Stimulated activated CD4-positive, alpha-beta T cell treated with anti-CD3 and anti-CD28 coated beads, TNF-alpha, amount 100 ng/mL, for 48 hours (primary cell): ENCODE measurements at places on chromosomes 16 and 17.
A peak's percentile ranks its signal among the peaks of the same experiment; 100 is the strongest.

- DNase-seq, result peak; percentile 72
Observed at GRCh38 chr17:7136266-7136877, 21.8 kb upstream of the ASGR2 start.

GRCh38 chr16:52573365-52574299 lies 26.7 kb upstream of the TOX3 start:
- no peak for DNase-seq

DNA sequence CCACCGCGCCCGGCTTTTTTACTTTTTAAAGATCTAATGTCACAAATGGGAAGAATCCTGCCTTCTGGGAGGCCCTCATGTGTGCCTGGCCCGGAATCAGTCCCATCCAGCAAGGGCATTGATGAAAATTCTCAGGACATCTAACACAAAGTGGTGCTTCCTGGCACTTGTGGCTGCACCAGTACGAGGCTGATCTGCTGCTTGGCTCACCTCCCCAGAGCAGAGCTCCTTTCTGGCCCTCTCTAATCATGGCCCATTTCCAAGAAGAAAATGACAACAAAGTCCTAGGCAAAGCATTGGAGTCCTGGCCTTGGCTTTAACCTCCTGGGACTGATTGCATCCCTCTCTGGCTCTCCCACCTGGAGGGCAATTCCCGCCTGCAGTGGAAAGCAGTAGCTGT lies 50.7 kb upstream of the SIAH1 start:
- no peak for DNase-seq

- DNase-seq, result no peak
Observed at GRCh38 chr17:39595294-39595693, 12.4 kb downstream of the NEUROD2 start.

- DNase-seq, result no peak
Observed at GRCh38 chr16:30904114-30904780, 7.8 kb downstream of the CTF1 start.

DNA sequence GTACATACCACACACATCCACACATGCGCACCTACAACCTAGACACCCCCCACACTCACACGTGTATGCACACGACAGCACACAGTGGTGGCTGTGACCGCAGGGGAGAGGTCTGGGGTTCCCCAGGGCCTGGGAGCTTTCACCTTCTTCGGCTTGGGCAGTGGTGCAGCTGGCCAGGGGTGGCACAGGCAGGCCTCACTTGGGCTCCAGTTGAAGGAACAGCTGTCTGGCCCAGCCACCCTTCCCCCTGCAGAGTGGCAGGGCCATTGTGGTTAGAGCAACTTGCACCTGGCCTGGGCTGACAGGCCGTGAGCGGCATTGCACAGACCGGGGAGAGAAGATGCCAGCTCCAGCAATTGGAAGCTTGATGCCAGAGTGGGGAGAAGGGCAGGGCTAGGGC lies 114.5 kb upstream of the GSE1 start:
- DNase-seq, result no peak

GRCh38 chr17:62101515-62101914 lies 36.4 kb upstream of the MED13 start:
- DNase-seq, result no peak

DNA sequence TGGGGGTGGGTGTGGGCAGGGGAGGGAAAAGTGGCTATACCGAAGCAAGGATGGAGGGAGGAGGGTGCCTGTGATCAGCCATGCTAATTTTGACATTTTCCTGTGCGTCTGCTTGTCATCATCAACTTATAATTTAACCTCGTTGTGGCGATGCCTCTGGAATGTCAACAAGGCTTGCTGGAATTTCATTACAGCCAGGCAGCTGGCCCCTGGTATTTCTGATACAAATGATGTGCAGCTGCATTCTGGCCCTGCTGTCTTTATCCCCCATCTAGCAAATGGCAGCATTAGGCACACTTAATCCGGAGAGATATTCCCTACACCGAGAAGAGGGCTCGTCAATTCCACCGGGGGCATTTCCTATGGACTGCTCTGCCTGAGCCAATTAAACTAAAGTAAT lies 278.3 kb upstream of the CCL2 start:
- DNase-seq, result no peak

GRCh38 chr17:52035336-52035915 lies 123.1 kb downstream of the CA10 start:
- DNase-seq, result no peak

DNA sequence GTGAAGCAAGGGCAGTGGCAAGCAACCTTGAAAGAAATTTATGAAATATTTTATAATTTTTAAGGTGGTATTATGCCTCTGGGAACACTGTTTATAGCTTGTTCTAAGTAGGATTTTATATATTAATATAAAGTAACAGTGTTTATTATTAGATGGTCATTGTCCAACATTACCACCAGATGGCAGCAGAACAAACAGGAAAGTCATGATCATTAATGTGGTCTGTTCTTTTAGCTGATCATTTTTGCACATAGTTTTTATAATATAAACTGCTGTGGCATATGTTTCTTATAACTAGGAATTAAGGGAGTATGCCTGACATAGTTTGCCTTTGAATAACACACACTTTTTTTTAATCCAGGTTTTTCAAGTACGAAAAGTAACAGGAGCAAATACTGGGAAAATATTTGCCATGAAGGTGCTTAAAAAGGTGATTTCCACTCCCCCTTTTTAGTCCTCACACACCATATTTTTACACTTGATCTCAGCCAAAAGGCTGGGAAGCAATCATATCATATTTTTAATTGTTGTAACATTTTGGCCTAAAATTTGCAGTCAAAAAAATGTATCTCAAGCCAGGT lies 21.4 kb downstream of the RPS6KB1 start:
- no peak for DNase-seq

DNA sequence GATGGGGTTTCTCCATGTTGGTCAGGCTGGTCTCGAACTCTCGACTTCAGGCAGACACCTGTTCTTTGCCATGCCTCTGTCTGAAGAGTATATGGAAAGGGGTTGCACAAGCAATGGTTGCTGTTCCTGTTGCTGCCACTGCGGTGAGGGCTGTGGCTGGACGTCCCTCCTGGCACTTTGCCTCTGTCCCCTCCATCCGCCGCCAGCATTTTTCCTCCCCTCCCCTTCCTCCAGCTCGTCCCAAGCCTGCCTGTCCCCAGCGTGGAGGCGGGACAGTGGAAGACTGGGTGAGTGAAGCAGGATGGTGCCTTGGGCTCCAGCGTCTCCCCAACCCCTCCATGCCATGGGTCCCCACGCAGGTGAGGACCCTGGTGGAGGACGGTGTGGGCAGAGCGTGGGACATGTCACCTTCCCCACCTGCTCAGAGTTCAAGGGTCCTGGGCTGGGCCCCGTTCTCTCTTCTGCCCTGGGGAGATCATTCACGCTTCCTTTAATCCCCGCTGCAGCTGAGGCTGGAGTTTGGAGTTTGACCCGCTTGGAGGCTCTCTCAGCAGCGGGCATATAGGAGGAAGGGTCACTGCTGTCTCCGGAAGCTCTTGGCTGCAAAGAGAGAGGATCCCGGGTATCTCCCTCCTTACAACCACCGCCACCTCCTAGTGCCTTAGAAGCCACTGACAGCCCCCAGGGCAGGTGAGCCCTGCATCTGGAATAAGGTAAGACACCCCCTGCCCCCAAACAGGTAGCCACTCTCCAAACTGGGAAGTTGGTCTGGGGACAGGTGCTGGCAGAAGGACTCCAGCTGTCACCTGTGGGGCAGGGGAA lies at the start of gene SLC5A11:
SLC5A11 (plus strand) TSS at position 238 of the 822 bp plus-strand sequence. CDS start 12,681 bp downstream, outside the sequence.
- no peak for DNase-seq

DNA sequence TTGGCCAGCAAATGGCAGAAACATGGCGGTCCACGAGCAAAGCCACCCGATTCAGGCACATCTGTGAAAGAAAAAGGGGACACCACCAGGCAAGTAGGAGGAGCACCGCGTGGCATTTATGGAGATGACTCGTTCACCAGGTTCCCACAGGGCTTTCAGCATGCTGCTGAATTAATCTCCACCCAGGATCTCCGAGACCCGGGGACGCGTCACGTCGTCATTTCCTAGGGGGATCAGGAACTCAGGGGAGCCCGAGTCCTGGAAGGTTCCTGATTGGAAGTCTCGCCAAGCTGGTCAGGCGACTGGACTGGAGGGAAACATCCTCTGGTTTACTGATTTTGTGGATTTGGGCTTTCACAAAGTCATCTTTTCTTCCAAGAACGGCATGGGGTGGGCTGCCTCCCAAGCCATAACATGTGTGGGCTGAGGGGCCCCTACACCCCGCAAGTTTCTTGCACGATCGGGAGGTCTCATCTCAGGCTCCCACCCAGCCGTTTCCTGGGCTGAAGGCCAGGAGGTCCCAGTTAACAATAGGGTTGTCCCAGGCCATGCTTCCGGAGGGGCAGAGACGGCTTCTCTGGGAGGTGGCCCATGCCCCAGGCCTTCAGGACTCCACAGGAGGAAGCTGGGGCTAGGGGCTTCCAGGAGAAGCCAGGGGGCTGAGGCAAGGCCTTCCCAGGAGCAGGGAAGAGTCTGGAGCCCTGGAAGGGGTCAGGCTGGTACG lies 645 bp downstream of the DNAH17 start:
- no peak for DNase-seq

- no peak for DNase-seq
Observed at GRCh38 chr17:77325577-77326075, 184.9 kb downstream of the SEC14L1 start.

DNA sequence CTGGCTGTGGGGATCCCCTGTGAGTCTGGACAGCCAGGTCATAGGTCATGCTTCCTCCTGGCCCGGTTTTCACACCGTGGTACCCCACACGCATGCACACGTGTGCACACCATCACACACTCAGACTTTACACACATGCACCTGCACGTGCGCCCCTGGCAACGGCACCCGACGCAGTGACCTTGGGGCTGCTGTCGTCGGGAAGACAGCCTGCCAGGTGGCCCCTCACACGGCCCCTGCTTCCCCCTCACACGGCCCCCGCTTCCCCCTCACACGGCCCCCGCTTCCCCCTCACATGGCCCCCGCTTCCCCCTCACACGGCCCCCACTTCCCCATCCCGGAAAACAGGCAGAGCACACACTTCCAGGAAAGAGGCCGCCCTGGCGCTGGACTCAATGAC lies 45.1 kb downstream of the CBFA2T3 start:
- no peak for DNase-seq

GRCh38 chr16:58885528-58886170 lies 151.5 kb upstream of the GOT2 start:
- DNase-seq, result no peak

GRCh38 chr16:66562986-66563385 lies 3.3 kb upstream of the CMTM1 start:
- DNase-seq, result no peak

DNA sequence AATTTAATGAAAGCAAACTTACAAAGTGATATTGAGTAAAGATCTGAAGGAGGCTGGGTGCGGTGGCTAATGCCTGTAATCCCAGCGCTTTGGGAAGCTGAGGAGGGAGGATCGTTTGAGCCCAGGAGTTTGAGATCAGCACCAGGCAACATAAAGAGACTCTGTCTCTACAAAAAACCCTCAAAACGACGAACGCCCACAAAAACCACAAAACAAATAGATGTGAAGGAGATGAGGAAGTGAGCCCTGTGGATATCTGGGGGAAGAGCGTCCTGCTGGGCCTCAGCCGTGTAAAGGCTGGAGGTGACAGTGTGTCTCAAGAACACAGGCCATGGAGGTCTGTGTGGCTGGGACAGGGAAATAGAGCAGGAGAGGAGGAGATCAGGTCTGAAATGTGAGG lies 68.8 kb downstream of the ITFG1 start:
- no peak for DNase-seq

GRCh38 chr16:26120729-26121128 lies 429.0 kb downstream of the HS3ST4 start:
- no peak for DNase-seq
